ENCODE measurements at places on chromosomes 4 and X.

GRCh38 chr4:51930557-51930956 is 87.6 kb downstream of the DCUN1D4 start:
- ATAC-seq, result no peak

- ATAC-seq, result no peak
Observed at GRCh38 chr4:4641254-4641653, 99.4 kb upstream of the STX18 start.

GRCh38 chrX:44071847-44072551 is 98.8 kb upstream of the NDP start:
- ATAC-seq, result peak; percentile 64

DNA sequence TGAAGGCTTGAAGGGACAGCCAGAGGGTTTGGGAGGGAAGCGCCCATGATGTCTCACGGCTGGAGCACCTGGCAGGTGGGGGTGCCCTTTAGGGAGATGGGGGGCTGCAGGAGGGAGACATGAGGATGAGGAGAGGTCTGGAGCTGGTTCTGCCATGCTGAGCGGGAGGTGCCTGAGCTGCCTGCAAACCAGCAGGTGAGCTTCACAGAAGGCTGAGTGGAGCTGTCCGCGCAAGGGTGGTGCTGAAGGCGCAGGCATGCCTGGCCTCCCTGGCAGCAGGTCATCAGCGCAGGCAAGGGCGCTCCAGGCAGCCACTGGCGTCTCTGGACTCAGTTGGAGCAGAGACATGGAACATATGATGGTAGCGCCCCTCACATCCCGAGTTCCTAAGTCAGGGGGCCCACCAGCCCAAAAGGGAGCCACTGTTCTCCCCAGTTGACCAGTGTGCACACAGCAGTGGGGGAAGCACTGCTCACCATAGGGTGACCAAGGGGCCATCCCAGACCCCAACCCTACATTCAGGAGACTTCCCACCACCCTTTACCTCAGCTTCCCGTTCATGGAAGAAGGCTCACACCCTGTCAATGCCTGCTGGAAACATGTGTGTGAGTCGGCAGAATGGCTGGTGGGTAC is 25.8 kb downstream of the ADRA2C start:
- ATAC-seq, result no peak

DNA sequence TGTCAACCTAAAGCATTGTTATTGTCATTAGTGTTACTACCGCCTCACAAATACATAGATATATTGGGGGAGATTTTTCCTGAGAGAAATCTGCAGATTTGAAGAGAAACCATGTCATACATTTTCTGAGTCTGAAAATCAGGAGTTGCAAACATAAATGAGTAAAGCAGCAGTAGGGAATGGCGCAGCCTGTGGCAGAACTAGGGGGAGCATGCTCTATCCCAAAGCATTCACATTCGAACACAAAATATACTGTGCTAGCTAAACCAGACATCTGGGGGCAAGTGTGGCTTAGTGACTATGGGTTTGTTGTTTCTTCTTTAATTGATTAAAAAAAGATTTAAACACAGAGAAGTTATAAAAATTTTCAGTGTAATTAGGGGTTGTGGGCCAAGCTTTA is 83.2 kb downstream of the CPE start:
- no peak for ATAC-seq

- ATAC-seq, result no peak
Observed at GRCh38 chr4:88191404-88191803, 33.0 kb upstream of the ABCG2 start.

GRCh38 chr4:98468709-98469108 is 189.7 kb downstream of the TSPAN5 start:
- ATAC-seq, result no peak
